ENCODE measurements at places on chromosomes 3 and 15.
A peak's percentile ranks its signal among the peaks of the same experiment; 100 is the strongest.

GRCh38 chr3:180116658-180117057 is 79.9 kb upstream of the PEX5L start:
- DNase-seq = no peak

GRCh38 chr15:39192351-39192750 is 388.5 kb upstream of the THBS1 start:
- no peak for DNase-seq

DNA sequence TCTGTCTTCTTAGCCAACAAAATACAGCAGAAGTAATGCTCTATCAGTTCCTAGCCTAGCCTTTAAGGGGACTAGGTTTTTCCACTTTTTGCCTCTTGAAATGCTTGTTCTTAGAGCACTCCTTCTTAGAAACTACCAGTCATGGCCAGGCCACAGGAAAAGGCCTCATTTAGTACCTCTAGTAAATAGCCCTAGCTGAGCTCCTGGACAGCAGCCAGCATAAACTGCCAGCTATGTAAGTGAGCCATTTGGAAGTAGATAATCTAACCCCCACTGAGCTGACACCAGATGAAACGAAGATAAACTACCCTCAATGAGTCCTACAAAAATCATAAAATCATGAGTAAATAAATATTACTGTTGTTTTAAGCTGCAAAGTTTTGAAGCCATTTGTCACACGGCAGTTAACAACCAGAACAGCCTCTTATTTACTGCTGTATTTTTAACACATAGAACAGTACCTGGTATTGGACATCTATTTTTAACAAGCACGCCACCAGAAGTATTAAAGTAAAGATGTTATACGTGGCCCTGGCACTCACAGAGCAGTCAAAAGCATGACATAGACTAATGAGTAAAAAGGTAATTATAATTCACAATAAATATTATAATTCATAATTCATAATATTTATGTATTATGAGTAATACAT is 12.0 kb downstream of the TBC1D5 start:
- DNase-seq = peak; percentile 79

- peak; percentile 49 for DNase-seq
Measured at GRCh38 chr15:79339588-79340314, 28.8 kb downstream of the TMED3 start.

GRCh38 chr15:40925495-40925862 is 3.7 kb upstream of the DLL4 start:
- DNase-seq = no peak

- DNase-seq = peak; percentile 94
Measured at GRCh38 chr3:171417813-171418212, 42.4 kb downstream of the TNIK start.

DNA sequence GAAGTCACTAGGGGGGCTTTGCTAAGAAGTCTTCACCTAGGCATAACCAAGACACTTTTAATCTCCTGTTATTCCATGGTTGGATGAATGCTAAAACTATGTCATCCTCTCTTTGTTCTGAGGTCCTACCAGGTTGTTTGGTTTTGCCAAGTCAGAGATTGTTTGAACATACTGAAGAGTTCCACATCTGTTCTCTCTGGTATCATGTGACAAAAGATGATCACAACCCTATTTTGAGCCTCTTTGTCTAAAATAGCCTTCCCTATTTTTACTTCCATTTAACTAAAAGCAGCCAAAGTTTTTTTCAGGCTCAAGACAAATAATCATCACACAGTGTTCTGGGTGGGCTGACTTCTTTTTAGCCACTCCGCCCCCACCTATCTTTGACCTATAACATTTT is 218.4 kb upstream of the LMCD1 start:
- no peak for DNase-seq

- DNase-seq = peak; percentile 43
Measured at GRCh38 chr15:47727676-47728075, 10.4 kb downstream of the SEMA6D start.

GRCh38 chr3:97883736-97884135 is 61.9 kb downstream of the CRYBG3 start:
- no peak for DNase-seq

DNA sequence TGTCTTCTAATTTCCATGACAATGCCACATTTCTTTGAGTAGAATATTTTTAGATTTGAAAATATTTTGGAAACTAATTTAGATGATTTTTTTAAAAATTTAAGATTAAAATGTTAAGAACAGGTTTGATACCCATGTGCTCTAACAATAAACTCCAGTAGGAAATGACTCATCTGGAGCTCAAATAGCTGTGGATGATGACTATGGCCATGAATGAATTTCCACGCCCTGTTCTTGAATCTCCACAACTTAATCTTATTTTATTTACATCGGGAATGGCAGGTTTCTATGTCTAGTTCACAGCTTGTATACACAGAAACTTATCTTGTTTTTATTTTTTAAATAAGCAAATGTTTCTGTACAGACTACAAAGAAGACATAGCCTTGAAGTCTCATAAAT is 726.8 kb downstream of the NAALADL2 start:
- peak; percentile 70 for DNase-seq

DNA sequence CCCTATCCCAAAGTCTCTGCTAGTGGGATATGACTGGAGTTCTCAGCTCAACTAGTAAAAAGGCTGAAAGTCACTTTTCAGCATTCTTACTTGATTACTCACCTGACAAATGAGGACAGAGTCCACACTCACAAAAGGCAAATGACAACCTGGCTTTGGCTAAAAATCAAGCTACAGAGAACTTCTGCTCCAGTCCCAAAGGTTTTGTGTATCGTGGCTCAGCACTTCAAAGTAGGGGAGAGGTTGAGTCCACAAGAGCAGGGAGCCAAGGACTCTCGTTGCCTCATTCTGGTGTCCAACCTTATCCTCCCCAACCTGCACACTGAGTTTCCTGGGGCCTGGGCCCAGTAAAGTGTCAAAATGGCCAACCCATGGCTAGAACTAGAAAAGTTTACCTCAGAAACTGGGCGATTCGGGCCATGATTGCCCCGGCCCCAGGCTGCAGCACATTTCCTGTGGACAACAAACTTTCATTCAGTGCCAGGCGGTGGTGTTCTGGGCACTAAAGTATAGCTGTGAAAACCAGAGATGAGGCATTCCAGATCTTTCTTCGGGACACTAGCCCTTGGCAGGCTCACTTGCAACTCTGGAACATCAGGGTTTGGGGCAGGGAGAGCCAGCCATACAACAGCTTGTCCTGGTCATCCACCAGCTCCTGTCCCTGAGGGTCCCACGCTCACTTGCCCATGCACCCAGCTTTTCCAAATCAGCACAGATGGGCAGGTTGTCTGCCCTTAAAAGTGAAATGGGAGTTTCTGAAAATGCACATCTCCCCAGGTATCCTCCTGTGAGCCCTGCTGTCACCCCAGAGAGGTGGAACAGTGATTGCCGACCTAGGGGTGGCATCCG is 3.1 kb downstream of the ACAA1 start:
- no peak for DNase-seq

DNA sequence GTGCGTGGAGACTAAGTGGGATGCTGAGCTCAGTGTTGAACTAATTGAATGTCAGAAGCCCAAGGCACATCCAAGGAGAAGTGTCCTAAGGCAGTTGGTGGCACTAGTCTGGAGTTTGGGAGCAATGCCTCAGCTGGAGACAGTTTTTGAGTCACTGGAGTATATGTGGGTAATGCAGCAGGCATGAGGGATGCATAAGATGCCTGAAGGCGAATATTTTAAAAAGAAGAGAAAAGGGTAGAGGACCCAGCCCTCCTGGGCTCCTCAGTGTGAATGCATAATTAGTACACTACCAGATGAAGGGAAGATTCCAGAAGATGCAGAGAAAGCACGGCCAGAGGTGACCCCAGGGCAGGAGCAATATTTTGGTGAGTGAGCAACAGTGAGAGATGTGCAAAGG is 25.1 kb upstream of the PROK2 start:
- no peak for DNase-seq

GRCh38 chr3:16884084-16884747 is 539 bp upstream of the PLCL2 start:
- no peak for DNase-seq

GRCh38 chr3:33919312-33920120 is 121.1 kb downstream of the PDCD6IP start:
- DNase-seq = no peak

DNA sequence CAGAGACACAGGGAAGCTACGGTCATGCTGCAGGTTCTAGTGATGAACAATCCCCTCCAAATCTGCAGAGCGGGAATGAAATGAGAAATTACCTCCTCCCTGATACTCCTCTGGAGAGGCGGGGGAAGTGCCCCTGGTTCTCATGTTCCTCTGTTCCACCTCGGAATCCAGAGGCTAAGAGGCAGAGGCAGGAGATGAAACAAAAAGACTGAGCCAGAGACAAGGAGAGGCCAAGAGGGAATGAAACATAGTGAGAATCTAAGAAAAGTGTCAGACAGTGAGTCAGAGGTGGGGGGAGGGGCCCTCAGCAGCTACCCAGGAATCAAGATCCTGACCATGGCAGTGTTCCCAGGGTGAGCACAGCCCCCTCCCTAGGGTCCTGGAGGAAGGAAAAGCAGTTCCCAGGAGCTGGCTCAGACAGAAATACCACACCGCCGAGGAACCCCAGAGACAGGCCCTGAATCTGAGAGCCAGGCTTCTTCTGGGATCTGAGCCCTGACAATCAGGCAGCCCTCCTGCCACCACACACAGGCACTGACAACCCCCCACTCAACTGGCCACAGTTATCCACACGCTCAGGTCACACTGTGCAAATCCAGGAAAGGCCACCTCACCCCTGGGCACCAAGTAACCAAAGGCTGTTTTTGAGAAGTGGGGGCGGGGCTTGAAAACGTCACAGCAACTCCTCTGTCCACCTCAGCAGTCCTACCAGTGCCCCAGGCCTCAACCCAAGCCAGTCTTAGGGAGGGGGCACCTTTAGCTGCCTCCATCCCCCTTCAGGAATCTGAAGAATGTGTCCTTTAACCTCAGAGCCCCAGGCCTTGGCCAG is 2.4 kb downstream of the CSRNP1 start:
- peak; percentile 98 for DNase-seq

- peak; percentile 31 for DNase-seq
Measured at GRCh38 chr3:101890716-101891115, 41.4 kb downstream of the NFKBIZ start.

- no peak for DNase-seq
Measured at GRCh38 chr15:43238671-43239131, 17.9 kb upstream of the EPB42 start.

GRCh38 chr3:73141525-73141924 is 80.1 kb downstream of the EBLN2 start:
- DNase-seq = no peak

GRCh38 chr3:142857056-142857455 is 31.8 kb downstream of the PCOLCE2 start:
- peak; percentile 6 for DNase-seq

GRCh38 chr3:113374078-113374477 is 67.2 kb downstream of the CFAP44 start:
- DNase-seq = no peak

DNA sequence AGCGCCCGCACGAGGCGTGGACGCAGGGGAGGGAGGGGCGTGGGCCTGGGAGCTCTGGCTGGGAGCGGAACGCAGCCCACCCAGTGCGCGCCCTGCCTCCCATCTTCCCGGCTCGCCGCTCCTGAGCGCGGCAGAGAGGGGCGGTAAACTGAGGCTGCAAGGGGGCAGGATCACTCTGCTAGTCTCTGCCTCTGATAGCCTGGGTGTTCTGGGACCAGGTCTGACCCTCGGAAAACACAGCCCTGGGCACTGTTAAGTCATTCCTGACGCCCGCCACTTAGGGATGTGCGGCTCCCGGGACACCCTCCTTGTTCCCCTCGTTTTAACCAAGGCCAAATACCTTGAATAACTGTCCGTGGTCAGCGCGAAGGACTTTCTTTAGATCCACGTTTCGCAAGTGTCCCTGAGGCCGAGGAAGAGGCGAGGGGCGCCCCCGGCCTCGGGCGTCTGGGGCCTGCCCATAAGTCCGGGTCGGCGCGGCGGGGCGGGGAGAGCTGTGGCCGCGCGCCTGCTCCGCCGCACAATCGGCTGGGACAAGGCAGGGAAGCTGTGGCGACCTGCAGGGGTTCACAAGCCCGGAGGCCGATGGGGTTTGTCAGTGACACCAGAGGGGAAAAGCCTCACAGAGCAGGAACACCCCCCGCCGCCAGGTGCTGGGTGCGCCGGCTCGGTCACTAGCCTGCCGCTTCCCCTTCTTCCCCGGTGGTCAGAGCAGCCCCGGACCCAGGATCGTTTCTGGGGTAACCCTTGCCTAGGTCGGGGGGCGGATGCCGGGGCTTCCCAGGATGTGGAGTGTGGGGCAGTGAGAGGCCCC is 1.5 kb downstream of the ITPKA start:
- DNase-seq = no peak

DNA sequence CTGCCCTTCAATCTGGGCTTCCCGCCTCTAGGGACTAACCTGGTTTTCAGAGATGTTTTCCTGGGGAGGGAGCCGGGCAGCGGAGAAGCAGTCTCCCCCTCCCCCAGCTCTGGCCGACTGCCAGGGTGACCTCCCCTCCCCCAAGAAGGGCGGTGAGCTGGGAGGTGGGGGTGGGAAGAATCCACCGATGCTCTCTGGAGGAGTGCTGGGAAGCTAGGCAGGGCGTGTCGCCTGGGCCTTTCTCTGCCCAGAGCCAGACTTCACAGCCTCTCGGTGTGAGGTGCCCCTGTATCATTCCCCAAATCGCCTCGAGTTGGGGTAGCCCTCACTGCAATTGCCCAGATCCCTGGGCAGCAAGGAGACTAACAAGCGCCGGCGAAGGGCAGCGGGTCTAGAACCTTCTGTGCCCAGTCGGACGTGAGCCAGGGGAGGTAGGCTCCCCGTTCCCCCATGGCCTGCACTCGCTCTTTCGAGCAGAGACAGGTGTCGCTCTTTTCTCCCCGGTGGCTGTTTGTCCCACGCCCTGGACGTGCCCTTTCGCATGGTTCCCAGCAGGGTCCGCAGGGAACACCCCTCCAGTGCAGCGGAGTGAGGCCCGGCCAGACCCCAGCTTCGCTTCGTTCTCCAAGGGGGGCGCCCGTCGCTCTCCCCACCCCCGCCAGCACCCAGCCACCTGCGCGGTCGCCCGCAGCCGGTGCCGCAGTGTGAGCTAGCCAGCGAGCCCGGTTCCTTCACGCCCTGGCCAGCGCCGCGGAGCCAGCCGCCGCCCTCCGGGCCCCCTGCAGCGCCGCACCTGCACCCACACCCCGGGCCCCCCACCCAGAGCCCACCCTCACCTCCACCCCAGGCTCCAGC is 1.1 kb downstream of the RAB6B start:
- DNase-seq = no peak

DNA sequence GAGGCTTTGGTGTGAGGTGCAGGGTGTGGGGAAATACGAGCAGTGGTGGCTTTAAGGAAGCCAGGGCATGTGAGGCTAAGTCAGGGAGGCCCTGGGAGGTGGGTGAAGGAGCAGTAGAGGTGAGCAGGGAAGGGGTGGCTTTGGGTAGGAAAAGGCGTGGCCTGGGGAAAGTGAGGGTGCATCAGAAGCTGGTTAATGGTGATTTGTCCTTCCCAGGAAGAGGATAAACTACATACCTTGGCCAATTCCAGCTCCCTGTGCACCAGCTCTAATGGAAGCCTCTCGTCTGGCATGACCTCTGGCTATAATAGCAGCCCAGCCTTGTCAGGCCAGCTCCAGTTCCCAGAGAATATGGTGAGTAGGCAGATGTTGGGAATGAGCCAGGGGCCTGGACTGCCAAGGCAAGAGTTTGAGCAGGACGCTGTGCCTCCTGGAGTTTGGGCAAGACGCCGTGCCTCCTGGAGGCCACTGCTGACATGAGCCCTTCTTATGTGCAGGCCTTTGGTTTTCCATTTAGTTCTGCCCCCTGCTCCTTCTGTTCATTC is 41.3 kb downstream of the CDAN1 start:
- DNase-seq = no peak

All from amniotic epithelial cell (primary cell).